ENCODE measurements at places on chromosomes 6 and 20.

DNA sequence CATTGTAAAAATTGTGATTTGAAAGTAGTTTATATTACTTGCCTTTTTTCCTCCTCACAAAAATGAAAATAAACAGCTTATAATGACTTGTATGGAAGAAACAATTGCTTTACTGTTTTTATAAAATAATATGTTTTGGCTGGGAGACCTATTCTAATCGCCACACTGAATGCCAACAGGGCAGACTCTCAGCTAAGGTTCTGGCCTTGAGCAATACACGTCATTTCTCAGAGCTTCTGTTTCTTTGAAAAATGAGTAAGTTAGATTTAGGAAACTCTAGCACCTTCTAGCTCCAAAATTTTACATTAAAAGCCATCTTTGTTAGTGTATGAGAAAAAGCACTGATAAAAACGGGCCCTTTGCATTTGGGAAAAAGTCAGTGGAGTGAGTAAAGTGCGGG lies 166.6 kb downstream of the ARID1B start:
- peaks cover 25% of the 10 kb centered on the region for H3K4me1 ChIP-seq
- H3K36me3 ChIP-seq = no peaks in the 10 kb centered on the region
- no peak for DNase-seq
- H3K4me3 ChIP-seq = no peak overlapping the region
- H3K27me3 ChIP-seq = no peaks in the 10 kb centered on the region

DNA sequence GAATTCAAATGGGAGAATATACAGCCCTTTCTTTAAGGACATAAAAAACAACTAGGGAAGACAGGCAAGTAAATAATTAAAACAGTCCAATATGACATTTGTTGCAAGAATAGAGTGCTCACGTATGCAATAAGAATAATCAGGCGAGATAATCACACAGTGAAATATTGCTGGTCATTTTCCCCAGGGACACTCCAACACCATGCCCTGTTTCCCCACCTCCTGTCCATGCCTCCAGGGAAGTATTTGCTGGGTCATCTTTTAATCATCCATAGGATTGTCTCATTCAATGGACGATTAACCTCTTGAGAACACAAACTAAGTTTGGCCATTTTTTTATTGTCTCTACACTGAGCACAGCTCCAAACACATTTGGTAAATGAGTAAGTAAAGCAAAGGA lies 472.9 kb downstream of the C6orf118 start:
- no peak overlapping the region for H3K4me3 ChIP-seq
- H3K4me1 ChIP-seq = no peaks in the 10 kb centered on the region
- H3K36me3 ChIP-seq = no peaks in the 10 kb centered on the region
- no peak for DNase-seq

GRCh38 chr6:24763578-24763977 lies 11.2 kb upstream of the GMNN start:
- H3K36me3 ChIP-seq = no peaks in the 10 kb centered on the region
- H3K4me1 ChIP-seq = no peaks in the 10 kb centered on the region
- no peaks in the 10 kb centered on the region for H3K27me3 ChIP-seq
- no peak for DNase-seq
- no peak overlapping the region for H3K27ac ChIP-seq
- no peak overlapping the region for H3K4me3 ChIP-seq

GRCh38 chr6:148179786-148180185 lies 162.9 kb upstream of the SASH1 start:
- DNase-seq = no peak
- H3K4me1 ChIP-seq = no peaks in the 10 kb centered on the region
- no peak overlapping the region for H3K4me3 ChIP-seq
- no peak overlapping the region for H3K27ac ChIP-seq
- no peaks in the 10 kb centered on the region for H3K36me3 ChIP-seq

DNA sequence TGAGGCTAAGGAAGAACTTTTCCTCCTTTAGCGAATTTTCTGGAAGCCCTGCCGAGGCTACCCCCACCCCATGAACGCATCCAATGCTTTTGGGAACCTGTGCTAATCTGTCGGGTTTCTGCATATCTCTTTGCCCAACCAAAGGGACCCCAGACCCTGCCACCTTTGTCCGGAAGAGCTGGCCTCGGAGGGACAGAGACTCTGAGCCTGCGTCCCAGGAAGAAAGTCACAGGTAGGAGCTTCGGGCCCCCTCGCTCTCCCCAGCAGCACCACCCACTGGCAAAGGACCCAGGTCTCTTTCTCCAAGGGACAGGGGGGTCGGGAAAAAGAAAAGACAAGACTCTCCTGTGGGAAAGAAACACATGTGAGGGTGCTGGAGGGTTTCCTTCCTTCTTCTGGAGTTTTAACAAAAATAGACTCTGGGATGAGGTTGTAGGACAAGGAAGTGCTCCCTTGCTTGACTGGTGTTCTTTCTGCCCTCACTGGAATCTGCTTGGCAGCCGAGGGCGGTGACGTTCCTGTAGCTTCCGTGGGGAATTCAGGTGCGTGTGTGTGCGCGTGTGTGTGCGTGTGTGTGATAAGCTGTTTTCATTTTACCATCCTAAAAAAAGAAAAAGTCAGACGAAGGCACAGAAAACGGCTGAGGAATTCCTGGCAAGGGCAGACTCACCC lies 16.3 kb upstream of the FOXC1 start:
- peak overlapping the region; percentile 7 for H3K4me3 ChIP-seq
- no peak overlapping the region for H3K27ac ChIP-seq
- H3K36me3 ChIP-seq = no peaks in the 10 kb centered on the region
- peaks cover 19% of the 10 kb centered on the region for H3K4me1 ChIP-seq

GRCh38 chr20:25313593-25313992 lies 65.7 kb downstream of the PYGB start:
- H3K4me1 ChIP-seq = peaks cover 20% of the 10 kb centered on the region
- no peak overlapping the region for H3K27ac ChIP-seq
- no peaks in the 10 kb centered on the region for H3K36me3 ChIP-seq

GRCh38 chr6:56520218-56520617 lies 122.5 kb downstream of the DST start:
- DNase-seq = no peak
- no peaks in the 10 kb centered on the region for H3K27me3 ChIP-seq
- H3K4me1 ChIP-seq = peaks cover 63% of the 10 kb centered on the region
- no peak overlapping the region for H3K27ac ChIP-seq

- H3K27me3 ChIP-seq = no peaks in the 10 kb centered on the region
- H3K4me3 ChIP-seq = peak overlapping the region; percentile 58
- DNase-seq = no peak
- H3K4me1 ChIP-seq = peaks cover 62% of the 10 kb centered on the region
- H3K36me3 ChIP-seq = peaks cover 46% of the 10 kb centered on the region
- peak overlapping the region; percentile 100 for H3K27ac ChIP-seq
Observed at GRCh38 chr20:10652660-10653261, 21.0 kb downstream of the JAG1 start.

DNA sequence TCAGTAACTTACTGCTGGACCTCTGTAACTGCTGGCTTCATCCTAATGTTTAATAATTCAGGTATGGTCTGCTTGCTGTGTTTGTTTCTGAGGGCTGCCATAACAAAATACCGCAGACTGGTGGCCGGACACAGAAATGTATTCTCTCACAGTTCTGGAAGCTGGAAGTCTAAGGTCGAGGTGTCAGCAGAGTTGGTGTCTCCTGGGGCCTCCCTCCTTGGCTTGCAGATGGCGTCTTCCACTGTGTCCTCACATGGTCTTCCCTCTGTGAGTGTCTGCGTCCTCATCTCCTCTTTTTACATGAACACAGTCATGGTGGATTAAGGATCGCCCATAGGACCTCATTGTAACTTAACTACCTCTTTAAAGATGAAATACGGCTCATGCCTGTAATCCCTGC lies 389.7 kb upstream of the JARID2 start:
- H3K36me3 ChIP-seq = no peaks in the 10 kb centered on the region
- H3K4me3 ChIP-seq = no peak overlapping the region
- DNase-seq = no peak

GRCh38 chr6:14660806-14661579 lies 543.4 kb downstream of the CD83 start:
- H3K36me3 ChIP-seq = no peaks in the 10 kb centered on the region
- H3K4me1 ChIP-seq = no peaks in the 10 kb centered on the region
- no peak overlapping the region for H3K27ac ChIP-seq
- DNase-seq = no peak

DNA sequence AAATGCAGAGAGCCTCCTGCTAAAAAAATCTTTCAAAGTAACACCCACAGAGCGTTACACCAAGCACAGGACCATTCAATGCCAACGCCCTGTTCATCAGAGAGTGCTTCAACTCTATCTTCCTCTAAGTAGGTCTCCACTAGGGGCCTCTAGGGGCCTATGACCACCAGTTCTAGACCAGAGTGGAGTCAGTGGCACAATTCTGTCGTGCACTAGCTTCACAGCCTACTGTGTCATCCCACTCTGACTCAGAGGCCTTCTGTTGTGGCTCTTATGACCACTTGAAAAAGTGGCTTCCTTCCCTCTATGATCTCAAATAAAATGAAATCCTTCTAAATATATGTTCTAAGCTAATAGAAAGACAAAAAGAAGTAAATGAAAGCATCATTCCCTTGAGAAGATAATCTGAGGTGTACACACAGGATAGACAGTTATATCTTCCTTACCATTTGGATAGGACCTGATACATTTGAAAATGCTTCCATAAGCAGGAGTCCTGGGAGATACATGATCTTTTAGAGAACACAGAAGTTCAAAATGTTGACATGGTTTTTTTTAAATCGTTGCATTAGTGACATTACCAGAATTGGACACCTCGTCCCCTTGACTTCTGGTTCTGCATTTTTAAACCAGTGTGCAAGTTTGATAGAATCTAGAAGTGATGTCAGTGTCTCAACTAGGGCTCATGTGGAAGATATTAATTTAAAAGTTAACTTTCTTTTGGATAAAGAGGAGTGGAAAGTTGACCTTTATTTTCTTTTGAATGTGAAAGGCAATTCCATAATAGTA lies 151.9 kb downstream of the SH3BGRL2 start:
- no peak overlapping the region for H3K27ac ChIP-seq
- no peaks in the 10 kb centered on the region for H3K4me1 ChIP-seq
- H3K27me3 ChIP-seq = no peaks in the 10 kb centered on the region
- no peaks in the 10 kb centered on the region for H3K36me3 ChIP-seq

DNA sequence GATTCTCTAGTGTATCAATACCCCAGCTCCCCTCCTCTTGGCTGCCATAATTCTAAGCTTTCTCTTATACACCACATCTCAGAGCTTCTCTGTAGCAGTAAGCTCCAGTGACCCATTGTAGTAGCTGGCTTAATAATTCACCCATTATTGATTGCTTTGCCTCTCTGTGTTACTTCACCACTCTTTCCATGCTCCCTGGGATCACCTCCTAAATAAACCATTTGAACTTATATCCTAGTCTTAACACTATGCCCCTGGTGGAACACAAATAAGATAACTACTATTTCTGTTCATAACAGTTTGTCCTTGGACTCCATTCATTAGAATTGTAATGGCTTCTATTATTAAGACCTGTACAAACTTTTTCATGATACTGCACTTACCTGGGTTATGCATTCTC lies 758.9 kb downstream of the KIF16B start:
- H3K27ac ChIP-seq = no peak overlapping the region
- no peak overlapping the region for H3K4me3 ChIP-seq
- H3K36me3 ChIP-seq = no peaks in the 10 kb centered on the region

DNA sequence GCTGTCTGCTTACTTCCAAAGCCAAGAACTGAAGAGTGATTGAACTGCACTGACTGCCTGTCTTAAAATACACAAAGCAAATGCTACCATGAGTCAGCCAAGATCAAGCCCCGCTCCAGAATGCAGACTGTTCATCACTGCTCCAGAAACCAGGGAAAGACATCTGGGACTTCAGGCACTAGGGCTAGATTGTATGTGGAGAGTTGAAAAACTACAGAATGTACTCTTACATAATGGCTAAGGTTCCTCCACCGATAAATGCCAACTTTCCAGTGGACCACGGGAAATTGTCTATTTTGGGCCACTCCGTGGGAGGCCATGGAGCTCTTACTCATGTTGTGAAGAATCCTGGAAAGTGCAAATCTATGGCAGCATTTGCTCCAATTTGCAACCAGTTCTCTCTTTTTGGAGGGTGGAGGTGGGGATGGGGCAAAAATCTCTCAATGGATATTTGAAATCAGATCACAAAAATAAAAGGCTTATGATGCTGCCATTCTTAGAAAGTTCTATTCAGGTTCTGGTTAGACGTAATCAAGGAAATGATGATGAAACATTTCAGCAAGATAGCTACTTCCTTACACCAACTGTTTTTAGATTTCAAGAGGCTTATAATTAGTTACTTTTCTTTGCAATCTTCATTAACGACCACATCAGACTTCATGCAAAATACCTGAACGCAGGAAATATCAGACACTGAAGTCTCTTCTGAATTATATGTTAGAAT lies 11.8 kb upstream of the CAP2 start:
- peaks cover 10% of the 10 kb centered on the region for H3K4me1 ChIP-seq
- no peak for DNase-seq
- H3K4me3 ChIP-seq = peak overlapping the region; percentile 38
- no peaks in the 10 kb centered on the region for H3K27me3 ChIP-seq
- no peaks in the 10 kb centered on the region for H3K36me3 ChIP-seq

- H3K36me3 ChIP-seq = no peaks in the 10 kb centered on the region
- H3K4me1 ChIP-seq = peaks cover 32% of the 10 kb centered on the region
Observed at GRCh38 chr6:21753241-21754108, 159.9 kb downstream of the SOX4 start.

DNA sequence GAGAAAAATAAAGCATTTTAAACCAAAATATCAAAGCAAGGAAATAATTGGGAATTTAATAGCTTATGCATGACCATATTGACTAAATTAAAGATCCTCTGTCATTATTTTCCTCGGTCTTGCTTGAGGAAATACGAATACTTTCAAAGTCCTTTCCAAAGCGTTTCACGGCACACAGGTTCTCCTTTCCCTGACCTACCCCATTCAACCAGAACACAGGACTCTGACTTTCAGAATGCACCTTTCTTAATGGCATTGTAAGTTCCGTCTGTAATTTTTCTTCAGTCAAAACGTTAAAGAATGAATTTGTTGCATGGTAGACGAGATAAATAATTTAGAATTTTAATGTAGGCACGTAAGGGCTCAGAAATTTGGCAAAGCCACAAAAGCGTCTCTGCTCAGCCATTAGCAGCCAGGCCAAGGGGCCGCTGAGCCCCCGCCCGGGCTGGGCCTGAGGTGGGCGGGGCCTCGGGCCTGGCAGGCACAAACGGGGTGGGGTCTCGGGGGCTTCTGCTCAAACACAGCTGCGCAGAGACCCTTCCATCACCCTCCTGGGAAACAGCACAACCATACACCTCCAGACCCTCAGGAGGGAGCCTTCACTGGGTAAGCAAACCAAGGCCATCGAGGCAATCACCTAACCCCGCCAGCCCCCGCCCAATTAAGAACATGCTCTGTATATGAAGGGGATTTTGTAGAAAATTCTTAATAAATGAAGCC lies 3.4 kb downstream of the NEDD9 start:
- DNase-seq = no peak
- H3K4me1 ChIP-seq = peaks cover 56% of the 10 kb centered on the region
- peak overlapping the region; percentile 97 for H3K27ac ChIP-seq
- peak overlapping the region; percentile 93 for H3K4me3 ChIP-seq
- H3K36me3 ChIP-seq = no peaks in the 10 kb centered on the region

GRCh38 chr6:110681543-110682459 lies 133.5 kb downstream of the CDK19 start:
- H3K4me1 ChIP-seq = peaks cover 7% of the 10 kb centered on the region
- H3K36me3 ChIP-seq = no peaks in the 10 kb centered on the region
- H3K27ac ChIP-seq = no peak overlapping the region
- no peaks in the 10 kb centered on the region for H3K27me3 ChIP-seq

All from thoracic aorta (tissue), 2 donors.